Activated naive CD4-positive, alpha-beta T cell (primary cell): ENCODE measurements at places on chromosomes 2 and 18.

GRCh38 chr2:238754259-238754658, 93.6 kb upstream of the TWIST2 start:
- DNase-seq, result no peak

DNA sequence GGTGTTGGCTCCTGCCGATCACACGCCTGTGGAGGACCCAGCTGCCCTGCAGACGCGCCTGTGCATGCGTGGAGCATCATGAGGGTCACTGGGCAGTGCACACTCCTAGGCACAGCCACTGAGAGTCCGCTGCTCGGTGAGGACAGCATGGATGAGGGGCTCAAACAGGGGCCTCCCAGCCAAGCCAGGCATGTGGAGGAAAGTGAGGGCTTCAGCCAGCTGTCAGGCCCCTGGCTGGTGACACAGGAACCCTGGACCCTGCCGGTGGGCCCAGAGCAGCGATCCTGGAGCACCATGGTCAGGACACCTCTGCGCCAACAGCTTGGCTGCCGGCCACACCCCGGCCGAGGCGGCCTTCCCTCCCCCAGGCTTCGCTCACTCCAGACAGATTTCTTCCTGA, 171.2 kb downstream of the RTP5 start:
- no peak for DNase-seq

GRCh38 chr18:6795307-6795706, 65.8 kb downstream of the ARHGAP28 start:
- DNase-seq, result no peak

- no peak for DNase-seq
Measured at GRCh38 chr18:63681449-63682340, 20.0 kb upstream of the SERPINB3 start.

DNA sequence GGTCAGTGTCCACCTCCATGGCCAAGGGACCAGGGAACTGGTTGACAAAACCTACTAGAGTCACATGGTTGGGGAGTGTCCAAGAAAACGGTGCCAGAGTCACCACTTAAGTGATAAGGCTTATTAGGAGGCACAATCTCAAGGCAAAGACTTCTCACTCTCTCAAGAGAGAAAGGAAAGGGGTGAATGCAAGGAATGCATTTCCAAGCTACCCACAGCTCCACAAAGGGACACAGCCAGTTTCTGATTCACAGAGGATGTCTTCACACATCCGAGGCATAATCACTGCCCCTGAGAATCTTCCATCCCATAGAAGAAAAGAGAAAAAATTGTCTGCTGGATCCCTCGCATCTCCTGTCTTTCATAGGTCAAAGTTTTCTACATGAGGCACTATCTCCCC, 269.3 kb downstream of the TNS1 start:
- DNase-seq, result no peak

DNA sequence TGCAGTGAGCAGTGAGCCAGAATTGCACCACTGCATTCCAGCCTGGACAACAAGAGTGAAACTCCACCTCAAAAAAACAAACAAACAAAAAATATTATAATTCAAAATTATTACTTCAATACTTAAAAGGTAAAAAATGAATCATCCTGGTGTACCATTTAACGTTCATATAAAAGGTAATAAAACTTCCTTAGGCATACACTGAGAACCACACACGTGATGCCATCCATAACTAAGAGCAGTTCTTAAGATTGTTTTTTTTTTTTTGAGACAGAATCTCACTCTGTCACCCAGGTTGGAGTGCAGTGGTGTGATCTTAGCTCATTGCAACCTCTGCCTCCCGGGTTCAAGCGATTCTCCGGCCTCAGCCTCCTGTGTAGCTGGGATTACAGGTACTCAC, 29.4 kb downstream of the YWHAQ start:
- no peak for DNase-seq

- DNase-seq, result no peak
Measured at GRCh38 chr18:40013001-40013609, 1941.9 kb upstream of the PIK3C3 start.

DNA sequence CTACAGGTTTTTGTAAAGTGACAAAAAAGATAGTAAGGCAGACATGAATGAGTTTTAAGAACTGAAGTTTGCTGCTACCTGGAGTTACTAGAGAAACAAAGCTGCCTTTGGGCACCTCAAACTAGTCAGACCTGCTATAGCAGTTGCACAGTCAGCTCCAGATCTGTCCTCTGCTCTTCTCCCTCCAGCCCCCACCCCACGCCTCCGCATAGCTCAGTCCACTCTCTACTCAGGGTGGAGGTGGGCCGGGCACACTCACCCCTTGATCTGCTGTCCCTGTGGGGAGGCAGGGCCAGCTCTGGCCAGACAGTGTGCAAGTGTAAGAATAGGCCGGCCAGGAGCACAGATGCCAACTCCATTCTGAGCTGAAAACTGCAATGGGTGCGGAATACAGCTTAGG, 4.1 kb downstream of the SERTAD2 start:
- DNase-seq, result no peak

GRCh38 chr2:46870051-46870839, 45.4 kb downstream of the MCFD2 start:
- no peak for DNase-seq

GRCh38 chr18:29512203-29512602, 1335.3 kb upstream of the CDH2 start:
- DNase-seq, result no peak

DNA sequence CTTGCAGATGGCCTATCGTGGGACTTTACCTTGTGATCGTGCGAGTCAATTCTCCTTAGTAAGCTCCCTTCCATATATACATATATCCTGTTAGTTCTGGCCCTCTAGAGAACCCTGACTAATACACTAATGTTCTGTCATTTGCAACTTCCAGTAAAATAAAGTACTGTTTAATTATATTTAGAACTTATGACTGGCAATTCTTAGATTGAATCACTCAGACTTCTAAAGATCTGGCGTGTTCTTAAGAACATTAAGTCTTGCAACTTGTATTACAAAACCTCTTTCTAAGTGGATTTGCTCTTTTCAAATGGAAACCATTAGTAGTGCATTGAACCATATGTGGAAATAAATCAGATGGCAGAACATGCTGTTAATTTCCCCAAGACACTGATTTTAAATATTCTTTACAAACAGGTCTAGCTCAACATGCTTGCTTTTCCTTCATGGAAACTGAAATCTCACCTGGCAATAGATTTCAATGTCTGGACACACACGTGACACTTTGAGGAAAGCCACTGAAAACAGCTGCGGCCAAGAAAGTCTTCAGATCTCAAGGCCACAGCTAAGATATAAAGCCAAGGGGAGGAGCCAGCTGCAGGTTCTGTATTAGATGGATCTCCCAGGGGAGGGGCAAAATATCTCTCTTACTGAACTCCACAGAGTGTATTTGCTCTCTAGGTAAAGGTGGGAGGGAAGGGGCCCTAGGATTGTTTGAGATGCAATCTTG, 50.6 kb downstream of the PMAIP1 start:
- DNase-seq, result no peak

GRCh38 chr2:101113441-101114267, 37.5 kb downstream of the TBC1D8 start:
- no peak for DNase-seq

DNA sequence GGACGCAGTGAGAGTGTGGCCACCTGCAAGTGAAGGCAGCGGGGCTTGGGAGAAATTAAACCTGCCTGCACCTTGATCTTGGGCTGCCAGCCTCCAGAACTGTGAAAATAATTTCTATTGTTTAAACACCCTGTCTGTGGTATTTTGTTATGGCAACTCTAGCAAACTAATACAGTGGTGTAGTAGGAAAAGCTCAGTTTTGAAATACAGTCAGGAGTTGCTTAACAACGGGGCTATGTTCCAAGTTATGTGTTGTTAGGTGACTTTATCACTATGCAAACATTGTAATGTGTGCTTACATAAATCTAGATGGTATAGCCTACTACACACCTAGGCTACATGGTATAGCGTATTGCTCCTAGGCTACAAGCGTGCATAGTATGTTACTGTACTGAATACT, 93.4 kb upstream of the FN1 start:
- DNase-seq, result no peak

DNA sequence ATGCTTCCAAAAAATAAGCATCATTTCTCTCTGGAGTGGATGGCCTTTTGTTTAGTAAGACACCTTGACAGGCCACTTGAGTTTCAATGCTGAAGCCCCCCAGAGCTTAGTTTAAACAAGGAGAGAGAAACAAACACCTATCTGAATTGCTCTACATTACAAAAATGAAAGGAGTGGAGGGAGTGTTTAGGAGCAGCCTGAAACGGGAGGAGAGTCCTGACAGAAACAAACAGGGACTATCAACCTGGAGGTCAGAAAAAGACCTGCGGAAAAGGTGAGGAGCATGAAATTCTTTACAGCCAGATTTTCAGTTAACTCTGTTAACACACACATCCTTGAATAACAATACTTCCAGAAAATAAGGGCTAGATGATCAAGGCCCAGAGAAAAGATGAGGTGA, 126.2 kb downstream of the NR4A2 start:
- DNase-seq, result no peak

DNA sequence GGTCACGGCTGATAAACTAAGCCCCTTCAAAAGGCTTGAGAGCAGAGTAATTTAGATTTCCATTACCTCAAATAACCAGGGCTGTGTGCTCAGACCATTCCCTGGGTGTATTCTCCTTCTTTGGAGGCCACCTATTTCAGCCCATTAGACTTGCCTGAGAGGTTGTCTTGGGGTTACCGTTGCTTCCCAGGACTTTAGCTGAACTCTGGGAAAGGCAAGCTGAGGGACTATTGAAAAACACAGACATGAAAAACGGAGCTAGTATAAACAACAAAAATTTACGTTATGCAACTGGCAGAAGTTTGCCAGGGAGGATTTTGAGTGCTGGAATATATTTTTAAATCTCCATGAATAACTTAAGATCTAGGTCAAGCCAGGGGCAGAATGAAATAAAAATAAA, 561.0 kb upstream of the TNP1 start:
- no peak for DNase-seq

- no peak for DNase-seq
Measured at GRCh38 chr2:136045835-136046570, 60.6 kb upstream of the DARS1 start.

DNA sequence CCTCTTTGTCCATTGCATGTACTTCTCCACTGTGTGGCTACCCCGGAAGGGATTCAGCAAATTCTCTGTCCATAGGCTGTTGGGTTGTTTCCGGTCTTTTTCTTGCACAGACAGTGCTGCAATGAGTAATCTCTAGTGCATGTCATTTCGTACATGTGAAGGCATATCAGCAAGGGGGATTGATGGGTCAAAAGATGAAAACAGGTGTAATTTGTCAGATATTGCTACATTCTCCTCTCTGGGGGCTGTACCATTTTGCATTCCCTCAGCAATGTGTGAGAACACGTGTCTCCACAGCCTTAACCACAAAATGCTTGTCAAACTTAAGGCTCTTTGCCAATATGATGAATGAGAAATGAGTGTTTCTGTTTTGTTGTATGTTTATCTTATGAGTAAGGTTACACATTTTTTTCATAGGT, 60.5 kb downstream of the KLHL29 start:
- no peak for DNase-seq

DNA sequence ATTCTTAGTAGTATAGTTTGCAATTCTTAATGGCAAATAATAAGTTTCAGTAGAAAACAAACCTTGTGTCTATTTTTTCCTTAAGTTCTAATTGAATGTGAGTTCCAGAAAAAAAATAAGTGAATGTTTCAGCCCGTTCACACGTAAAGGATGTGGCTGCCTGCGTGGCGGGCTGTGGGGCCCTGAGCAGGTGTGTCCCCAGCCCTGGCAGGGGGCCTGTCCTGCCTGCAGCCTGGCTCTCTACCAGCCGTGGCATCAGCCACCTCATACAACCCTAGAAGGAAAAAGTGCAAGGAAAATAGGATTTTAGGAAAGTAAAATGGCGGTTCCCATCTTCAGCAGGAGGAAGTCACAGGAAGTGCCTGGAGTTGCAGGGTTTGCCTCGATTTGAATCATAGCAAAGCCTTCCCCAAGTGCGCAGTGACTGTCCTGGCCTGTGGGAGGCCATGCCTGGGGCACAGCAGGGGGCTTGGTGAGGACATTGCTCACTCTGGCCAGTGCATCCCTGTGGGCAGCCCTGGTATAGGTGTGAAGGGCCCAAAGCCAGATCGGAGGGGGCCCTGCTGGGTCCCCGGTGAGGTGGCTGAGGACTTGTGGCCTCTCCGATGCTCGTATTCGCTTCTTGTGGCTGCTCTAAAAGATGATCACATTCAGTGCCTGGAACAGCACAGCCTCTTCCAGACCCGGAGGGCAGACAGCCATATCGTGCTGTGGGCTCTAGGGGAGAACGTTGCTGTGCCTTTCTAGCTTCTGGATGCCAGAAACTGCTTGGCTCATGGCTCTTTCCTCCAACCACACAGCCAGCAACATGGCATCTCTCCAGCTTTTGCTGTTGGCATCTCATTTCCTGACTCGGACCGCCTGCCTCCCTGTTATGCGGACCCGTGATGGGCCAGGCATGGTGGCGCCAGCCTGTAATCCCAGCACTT, 12.6 kb downstream of the DTYMK start:
- no peak for DNase-seq

DNA sequence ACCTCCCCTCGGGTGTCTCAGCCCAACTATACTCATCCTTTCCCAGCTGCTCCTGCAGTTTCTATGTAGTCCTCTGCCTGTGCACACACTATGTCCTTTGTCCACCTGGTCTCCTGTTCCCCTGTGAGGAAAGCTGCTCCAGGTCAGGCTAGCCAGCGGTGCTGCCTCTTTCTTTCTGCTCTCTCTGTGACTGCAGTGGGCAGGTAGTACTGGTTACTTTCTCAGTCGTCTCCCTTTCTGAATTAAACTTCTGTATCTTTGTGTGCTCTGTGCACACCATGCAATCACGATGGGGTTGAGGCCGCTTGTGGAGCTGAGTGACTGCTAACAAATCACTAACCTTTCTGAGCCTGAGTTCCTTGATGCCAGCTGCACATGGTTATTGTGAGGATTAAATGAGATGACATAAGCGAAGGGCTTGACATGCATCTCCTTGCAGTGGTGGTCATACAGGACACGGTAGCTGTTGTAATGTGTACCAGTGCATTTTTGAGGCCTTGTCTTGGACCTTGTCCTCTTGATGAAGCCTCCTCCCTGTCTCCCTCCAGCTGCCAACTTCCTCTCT, 3.5 kb downstream of the FARP2 start:
- no peak for DNase-seq

- no peak for DNase-seq
Measured at GRCh38 chr18:384897-385296, 115.6 kb downstream of the COLEC12 start.

DNA sequence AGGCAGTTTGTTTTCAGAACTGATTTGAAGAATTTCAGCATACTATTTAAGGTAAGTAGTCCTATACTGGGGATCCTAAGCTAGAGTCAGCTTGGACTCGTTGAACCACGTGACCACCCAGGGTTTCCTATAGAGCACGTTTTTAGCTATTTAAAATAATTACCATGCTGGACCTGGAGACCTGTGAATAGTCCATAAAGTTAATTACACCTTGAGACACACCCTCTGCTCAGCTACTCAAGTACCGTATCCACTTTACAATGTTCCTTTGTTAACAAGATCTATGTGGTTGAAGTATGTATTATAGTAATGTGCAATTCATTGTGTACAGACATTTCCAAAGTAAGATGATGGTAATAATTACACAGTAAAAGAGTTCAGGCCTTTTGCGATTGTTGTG, 67.6 kb downstream of the CRIM1 start:
- no peak for DNase-seq
